ENCODE measurements at places on chromosomes 5 and 9.

DNA sequence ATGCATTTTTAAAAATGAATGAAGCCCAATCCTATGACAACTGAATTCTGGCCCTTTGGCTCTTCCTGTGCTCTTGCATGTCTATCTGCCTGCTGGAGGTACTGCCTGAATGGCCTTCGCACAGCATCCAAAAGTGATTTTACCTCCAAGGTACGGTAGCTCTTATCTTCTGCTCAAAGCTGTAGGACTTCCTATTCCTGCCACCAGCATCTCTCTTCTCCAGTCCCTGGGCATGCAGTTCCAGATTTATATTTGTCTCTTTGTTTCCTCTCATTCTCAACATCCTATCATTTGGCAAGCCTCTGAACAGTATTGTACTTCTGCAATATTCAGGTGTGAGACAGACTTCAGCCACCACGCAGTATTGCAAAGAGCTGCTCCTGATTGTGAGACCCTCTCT is 43.7 kb upstream of the SH3GL2 start:
- no peak for DNase-seq

DNA sequence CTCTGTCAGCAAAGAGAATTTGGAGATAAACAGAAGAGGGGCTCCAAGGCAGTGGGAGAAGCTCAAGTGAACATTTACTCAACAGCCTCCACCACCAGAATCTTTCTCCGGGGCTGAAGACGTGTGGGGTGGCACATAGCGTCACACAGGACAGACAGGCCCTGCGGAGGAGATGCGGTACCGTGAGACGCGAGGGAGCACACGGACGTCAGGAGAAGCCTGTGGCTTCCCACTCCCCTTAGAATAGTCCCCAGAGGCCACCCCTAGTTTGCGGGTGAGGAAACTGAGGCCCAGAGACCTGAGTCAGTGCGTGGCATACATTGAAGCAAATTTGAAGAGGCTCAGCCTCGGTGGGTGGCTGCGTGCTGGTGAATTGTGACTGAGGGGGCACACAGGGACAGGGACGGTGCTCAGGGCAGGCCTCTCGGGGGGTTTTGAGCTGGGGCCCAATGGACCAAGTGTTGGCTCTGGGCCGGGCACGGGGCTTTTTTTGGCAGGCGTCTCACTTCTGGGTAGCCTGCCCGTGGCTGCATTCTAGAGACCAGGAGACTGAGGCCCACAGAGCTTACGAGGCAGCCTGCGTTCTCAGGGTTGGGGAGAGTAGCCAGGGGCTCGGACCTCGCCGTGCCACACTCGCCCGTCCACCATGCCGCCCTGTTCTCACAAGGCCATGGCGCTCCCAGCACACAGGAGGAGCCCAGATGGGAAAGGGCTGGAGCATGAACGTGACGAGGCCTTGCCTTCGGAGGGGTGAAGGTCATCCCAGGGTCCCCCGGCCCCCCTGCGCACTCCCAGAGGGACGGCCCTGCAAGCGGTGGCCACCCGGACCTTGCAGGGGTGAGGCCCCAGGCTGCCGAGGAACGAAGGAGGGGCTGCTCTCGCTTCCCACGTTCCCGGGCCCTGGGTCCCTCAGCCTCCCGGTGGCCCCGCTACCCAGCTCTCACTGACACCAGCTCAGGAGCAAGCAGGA is 220.6 kb downstream of the C9orf50 start:
- DNase-seq, result no peak

- DNase-seq, result no peak
Observed at GRCh38 chr9:131627326-131627647, 82.0 kb downstream of the PRRT1B start.

DNA sequence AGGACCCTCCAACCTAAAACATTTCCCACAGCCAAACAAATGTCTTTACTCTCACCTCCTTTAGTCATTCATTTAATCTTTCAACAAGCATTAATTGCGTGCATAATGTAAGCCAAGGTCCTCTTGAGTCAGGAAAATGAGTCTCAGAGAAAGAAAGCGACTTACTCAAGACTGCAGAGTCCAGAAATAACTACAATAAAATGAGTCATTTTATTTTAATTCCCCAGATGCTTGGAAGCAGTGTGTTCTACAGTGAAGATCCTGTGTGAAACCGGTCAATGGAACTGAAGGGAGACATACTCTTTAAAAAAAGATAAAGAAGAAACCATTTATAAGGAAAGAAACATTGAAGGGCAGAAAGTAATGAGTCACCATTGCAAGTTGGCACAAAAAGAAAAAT is 513.7 kb downstream of the CDK5RAP2 start:
- no peak for DNase-seq

- no peak for DNase-seq
Observed at GRCh38 chr5:37882636-37883035, 42.8 kb upstream of the GDNF start.

GRCh38 chr5:65779643-65780042 is 57.6 kb downstream of the NLN start:
- DNase-seq, result no peak

- DNase-seq, result no peak
Observed at GRCh38 chr5:21051945-21052344, 1063.9 kb upstream of the CDH18 start.

DNA sequence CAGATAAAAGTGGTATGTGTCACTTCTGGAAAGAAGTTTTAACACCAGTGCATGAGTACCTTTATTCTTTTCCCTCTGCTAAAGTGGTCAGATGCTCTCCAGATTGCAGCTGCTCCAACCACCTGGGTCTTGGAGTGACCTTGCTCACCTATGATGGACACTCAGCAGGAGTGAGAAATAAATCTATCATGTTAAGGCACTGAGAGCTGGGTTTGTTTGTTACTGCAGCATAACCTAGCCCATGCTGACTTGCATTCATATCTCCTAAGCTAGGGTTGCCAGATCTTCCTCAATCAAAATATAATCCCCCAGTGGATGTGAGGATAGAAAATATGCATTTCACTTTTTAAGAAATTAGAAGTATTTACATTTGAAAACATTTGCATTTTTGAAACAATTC is 295.9 kb downstream of the AGTPBP1 start:
- no peak for DNase-seq

- no peak for DNase-seq
Observed at GRCh38 chr5:107389130-107389774, 281.5 kb downstream of the EFNA5 start.

DNA sequence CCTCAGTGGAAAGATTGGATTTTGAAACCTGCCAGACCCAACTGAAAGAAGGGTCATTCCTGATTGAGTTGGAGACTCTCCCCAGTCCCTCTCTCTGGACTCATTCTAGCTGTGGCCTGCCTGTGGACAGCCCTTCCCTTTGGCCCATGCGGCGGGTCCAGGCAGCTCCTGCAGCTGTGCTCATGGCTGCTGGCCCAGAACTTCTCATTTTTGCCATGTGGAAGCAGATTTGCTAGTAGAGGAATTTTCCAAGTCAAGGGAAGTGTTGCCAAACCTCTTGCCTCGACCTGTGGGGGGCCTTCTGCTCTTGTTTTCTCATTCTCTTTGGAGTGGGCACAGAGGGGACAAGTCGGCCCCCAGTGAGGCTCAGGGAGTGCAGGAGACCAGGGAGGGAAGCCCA is 89.2 kb downstream of the ANKRD33B start:
- no peak for DNase-seq

DNA sequence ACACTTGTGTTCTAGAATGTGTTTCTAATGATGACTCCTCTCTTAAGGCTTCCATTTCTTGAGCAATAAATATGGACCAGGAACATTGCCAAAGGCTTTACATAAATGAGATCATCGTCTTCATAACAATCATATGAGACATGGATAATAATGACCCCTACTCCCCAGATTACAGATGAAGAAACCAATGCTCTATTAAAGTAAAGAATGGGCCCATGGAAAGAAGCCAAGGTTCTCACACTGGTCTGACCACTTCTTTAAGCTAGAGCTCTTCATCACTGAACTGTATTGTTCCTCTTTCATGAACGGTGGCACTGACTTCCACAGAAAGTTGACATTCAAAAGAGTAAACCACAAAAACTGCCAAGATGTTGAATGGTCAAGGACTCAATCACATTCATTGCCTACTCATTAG is 65.3 kb downstream of the MARCHF3 start:
- DNase-seq, result no peak

- no peak for DNase-seq
Observed at GRCh38 chr9:136103651-136104487, 8.8 kb upstream of the NACC2 start.

- DNase-seq, result no peak
Observed at GRCh38 chr9:4105183-4105582, 194.7 kb downstream of the GLIS3 start.

DNA sequence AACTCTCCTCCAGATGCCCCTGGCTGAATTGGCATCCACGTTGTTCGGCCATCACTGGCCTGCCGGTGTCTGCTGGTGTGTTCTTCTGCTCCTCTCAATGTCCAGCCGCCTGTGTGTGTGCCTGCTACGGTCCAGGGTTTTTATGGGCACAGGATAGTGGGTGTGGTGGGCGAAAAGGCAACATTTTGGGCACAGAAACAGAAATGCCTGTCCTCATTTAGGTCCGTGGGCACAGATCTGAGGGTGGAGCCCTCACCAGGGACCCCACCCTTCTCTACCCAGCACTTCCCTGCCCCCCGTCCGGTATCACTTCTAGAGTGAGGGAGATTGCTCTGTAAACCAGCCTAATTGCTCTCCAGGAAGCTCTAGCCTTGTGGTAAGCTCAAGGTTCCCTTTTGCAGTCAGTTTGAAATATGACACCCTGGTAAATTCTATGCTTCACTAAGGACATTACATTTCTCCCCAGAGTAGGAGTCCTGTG is 410.1 kb downstream of the MAT2B start:
- DNase-seq, result no peak

DNA sequence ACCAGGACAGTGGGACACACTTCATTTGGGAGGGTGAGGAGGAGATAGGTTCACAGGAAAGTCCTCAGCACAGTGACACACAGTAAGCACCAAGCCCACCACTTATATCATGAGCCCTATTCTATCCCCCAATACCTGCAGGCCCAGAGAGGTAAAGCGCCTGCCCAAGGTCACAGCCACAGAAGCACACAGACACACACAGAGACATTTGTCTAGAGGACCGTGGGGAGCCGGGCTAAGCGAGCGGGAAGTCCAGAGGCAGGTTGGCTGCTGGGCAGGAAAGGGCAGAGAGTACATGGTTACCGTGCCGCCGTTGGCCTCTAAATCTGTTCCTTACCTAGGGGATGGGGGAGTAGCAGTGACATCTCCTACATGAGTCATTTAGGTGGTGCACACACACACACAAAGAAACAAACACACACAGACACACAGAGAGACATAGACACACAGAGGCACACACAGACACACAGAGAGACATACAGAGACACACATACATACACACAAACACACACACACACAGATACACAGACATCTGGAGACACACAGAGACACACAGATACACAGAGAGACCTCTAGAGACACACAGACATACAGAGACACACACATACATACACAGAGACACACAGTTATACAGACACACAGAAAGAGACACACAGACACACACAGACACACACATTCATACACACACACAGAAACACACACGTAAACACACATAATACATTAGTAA is 15.9 kb upstream of the DUSP1 start:
- no peak for DNase-seq

DNA sequence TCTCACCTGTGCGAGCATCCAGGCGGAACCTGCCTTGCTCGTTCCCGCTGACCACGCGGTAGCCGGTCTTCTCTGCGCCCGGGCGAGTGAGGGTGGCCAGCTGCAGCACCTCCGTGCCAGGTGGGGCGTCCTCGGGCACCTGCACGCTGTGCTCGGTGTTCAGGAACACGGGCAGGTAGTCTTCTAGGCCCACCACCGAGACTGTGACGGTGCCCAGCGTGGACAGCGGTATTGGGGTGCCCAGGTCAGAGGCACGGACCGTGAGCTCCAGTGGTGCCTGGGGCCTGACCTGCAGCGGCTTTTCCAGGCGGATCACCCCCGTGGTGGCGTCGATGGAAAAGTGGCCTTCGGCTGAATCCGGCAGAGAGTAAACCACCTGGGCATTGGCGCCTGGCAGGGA is 59.5 kb downstream of the FAT2 start:
- DNase-seq, result no peak

DNA sequence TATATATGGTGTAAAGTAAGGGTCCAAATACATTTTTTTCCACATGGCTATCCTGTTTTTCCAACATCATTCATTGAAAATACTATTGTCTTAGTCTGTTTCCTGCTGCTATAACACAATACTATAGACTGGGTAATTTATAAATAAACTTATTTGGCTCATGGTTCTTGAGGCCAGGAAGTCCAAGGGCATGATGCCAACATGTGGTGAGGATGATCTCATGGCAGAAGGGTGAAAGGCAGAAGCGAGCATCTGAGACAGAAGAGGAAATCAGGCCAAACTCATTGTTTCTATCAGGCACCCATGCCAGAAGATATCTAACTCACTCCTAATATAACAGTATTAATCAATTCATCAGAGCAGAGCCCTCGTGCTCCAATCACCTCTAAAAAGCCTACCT is 42.6 kb downstream of the ANKRD55 start:
- DNase-seq, result peak; percentile 25

GRCh38 chr9:8705861-8706260 is 906.3 kb upstream of the DMAC1 start:
- DNase-seq, result no peak

DNA sequence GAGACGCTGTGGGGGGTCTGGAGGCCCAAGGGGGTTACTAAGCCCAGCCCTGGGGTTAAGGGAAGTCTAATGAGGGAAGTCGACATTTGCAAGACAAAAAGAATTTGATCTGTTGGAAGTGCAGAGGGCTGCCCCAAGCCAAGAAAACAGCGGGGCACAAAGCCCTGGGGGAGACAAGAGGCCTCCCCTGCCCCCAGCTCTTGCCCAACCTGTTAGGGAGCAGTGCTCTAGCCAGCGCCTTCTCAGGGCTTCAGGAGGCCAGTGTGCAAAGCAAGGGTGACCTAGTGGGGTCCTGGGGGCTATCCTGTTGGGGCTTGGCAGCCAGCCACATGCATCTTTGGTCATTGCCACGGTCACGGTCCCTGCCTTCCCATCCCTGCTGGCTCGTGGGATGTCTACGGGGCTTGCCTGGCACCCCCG is 25.2 kb downstream of the GFI1B start:
- no peak for DNase-seq

- DNase-seq, result no peak
Observed at GRCh38 chr9:93600504-93600903, 24.1 kb downstream of the PHF2 start.

Measured in activated CD8-positive, alpha-beta memory T cell treated with anti-CD3 and anti-CD28 coated beads, Interleukin-2, amount 50 U/mL, for 4 hours (primary cell).